ENCODE measurements at places on chromosomes 3 and 15. TPM values are rescaled to one million over a fixed set of nuclear protein-coding genes. Genes with fewer than 3 reads are reported as not detected.

- DNase-seq: no peak
Measured at GRCh38 chr3:151275091-151275490, 3.3 kb downstream of the P2RY14 start.

GRCh38 chr15:36925653-36926426 is 174.5 kb downstream of the MEIS2 start:
- DNase-seq: no peak

DNA sequence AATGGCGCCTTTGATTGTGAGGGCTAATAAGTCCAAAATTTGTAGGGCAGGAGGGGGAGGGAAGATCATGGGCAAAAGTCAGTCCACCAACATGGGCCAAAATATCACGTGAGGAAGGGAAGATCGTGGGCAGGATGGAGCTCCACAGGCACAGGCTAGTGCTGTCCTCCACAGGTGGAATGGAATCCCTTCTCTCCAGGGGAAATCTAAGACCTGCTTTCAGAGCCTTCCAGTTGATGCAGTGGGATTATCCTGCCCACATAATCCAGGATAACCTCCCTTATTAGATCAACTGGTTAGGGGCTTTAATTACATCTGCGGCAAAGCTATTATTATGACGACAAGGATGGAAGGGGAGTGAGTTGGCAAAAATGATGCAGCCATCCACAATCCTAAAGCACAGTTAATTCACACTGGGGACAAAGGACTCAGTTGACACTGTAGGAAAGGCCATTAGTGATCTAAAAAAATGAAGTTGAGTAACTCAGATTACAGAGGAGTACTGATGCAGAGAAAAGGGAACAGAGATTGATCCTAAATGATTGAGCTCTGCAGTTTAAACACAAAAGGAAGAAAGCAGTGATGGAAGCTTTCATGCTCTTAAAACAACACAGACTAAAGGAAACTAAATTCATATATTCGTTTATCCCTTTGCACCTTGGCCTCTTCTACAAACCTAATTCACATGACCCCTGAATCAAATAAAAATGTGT is 159.8 kb downstream of the AKAP13 start:
- no peak for DNase-seq

DNA sequence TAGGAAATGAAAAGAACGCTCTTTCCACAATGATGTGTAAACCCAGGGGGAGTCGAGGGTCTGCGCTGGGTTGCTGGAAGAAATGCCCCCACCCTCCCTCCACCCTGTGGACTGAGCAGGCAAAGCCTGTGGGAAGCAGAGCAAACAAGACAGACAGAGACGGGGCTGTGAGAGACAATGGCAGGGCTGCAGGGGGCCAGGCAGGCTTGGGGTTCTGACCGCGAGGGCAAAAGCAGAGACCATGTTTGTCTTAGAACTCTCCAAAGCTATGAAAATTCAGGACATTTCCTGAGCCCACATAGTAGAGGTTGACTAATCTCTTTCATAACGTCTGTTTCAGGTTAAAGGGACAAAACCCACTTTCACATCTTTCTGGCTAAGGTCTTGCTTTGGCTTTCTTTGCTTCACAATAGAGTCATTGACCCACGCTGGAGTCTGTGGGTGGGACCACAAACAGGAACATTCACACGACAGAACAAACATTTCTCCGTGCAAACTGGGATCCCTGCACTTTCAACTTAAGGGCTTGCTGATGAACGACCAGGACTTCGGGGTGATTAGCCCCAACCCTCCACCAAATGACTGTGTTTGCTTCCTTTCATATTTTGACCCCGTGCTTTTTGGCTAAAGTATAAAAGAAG is 156.0 kb upstream of the TPM1 start:
- no peak for DNase-seq

GRCh38 chr3:36095238-36095637 is 285.1 kb upstream of the STAC start:
- no peak for DNase-seq

GRCh38 chr15:73908030-73908821 is 18.0 kb upstream of the LOXL1 start:
- peak; percentile 95 for DNase-seq

- no peak for DNase-seq
Measured at GRCh38 chr3:109045271-109046040, 72.5 kb downstream of the MORC1 start.

- DNase-seq: no peak
Measured at GRCh38 chr15:33160581-33161165, 33.8 kb downstream of the FMN1 start.

DNA sequence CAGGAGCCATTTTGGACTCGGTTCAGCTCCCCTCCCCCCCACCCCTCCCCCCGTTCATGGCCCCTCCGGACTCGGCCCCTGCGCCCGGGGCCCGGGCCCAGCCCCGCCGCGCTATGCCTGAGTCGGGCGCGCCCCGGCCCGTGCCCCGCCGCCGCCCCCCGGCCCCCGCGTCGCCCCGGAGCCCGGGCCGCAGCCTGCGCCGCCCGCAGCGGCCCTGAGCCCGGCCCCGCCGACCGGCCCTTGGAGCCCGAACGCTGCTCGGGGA is 155 bp downstream of the ACVR2B start:
- no peak for DNase-seq

GRCh38 chr3:70728311-70728710 is 415.9 kb upstream of the MDFIC2 start:
- DNase-seq: no peak

DNA sequence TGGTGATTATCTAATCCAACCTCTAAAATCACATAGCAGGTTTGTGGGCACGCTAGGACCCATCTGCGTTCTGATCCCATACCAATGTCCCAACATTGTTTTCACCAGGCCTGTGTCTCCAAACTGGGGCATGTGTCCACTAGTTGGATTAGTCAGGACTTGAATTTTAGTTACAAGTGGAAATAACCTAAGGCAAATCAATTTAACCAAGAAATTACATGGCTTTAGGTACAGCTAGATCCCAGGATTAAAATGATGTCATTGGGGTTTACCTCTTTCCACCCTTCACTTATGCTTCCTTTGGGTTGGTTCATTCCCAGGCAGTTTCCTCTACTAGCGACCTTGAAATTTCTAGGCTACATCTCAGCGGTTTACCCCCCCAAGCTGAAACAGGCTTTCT is 47.2 kb upstream of the PXYLP1 start:
- DNase-seq: no peak

GRCh38 chr15:64837502-64837901 is 4.2 kb upstream of the PLEKHO2 start:
- DNase-seq: no peak

DNA sequence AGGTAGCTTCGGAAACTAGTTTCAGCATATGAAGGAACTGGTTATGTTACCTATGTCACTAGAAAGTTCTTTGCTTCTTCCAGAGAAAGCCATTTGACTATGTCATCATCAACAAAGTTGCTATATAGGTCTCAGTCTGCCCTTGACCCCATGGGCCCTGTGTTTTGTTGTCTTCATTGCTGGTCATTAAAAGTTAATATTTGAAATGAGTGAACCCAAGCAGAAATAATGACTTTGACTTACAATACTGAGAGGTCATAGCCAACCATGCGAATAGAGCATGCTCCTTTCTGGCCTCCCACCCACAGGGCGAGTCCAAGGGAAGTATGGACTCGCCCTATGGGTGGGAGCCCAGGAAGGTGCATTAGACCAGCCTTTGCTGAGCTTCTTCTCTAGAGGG is 40.9 kb downstream of the APH1B start:
- DNase-seq: no peak

DNA sequence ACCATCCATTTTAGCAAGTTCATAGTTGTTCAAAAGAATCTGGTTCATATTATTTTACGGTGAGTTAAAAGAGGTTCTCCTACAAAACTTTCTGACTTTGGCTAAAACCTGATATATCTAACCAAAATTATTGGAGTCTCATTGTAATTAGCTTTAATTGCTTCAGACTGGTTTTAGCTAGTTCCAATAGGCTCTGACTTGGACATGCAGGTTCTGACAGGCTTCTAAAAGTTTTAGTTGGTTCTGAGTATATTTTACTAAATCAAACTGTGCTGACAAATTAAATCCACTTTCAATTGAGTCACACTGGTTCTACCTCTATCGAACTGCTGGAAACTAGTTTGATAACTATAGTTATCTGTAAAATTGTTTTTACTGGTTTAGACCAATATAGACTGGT is 42.1 kb upstream of the RSL24D1 start:
- no peak for DNase-seq

- DNase-seq: peak; percentile 14
Measured at GRCh38 chr3:184378651-184379357, 797 bp upstream of the THPO start.

DNA sequence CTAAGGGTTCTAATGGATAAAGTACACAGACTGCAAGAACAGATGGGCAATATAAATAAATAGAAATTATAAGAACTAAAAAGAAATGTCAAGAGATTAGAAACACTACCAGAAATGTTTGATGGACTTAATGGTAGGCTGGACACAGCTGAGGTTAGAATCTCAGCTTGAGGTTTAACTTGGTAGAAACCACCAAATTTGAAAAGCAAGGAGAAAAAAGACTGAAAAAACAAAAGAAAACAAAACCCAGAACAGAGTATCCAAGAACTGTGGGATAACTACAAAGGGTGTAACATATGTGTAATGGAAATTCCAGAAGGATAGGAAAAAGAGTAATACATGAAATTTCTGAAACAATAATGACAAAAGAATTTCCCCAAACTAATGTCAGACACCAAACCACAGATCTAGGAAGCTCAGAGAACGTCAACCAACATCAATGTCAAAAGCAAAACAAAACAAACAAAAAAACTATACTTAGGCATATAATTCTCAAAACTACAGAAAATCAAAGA is 35.0 kb downstream of the RFX7 start:
- DNase-seq: no peak

GRCh38 chr15:88454236-88454635 is 13.0 kb downstream of the MRPL46 start:
- DNase-seq: no peak

GRCh38 chr3:132016061-132017041 is 18.5 kb downstream of the CPNE4 start:
- no peak for DNase-seq

DNA sequence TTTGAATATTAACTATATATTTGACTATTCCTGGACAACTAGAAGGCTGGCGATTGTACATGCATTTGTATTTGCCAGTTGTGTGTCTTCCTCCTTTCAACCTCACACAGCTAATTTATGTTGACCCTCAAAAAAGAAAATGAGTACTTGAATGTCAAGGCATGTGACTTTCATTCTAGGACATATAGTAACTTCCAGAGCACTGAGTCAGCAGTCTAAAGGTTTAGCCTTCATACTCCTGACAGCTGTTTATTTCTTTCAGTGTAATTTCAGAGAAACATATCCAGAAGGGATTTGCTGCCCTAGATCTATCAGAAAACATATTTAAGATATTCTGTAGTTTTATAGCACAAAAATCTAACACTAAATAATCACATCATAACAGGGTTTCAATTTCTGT is 74.6 kb upstream of the GOLGA8J start:
- DNase-seq: no peak

DNA sequence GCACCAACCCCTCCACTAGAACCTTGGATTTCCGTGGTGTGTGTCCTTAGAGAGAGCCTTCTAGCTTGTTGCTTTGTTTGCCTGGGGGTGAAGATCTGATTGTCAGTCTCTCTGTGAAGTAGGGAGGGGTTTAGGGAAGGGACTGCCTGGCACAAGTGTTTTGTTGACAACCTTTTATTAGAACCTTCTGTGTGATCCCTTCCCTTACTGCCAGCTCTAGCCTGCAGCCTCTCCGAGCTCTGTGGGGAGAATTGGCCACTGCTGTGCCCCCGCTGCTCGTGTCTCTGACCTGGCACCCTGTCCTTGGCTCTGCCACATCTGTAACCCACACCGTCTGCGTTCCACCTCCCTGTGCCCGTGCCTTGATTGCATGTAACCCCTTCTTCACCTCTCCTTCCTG is 30.9 kb upstream of the PCSK6 start:
- DNase-seq: no peak

- DNase-seq: no peak
Measured at GRCh38 chr3:30474371-30474770, 132.0 kb upstream of the TGFBR2 start.

DNA sequence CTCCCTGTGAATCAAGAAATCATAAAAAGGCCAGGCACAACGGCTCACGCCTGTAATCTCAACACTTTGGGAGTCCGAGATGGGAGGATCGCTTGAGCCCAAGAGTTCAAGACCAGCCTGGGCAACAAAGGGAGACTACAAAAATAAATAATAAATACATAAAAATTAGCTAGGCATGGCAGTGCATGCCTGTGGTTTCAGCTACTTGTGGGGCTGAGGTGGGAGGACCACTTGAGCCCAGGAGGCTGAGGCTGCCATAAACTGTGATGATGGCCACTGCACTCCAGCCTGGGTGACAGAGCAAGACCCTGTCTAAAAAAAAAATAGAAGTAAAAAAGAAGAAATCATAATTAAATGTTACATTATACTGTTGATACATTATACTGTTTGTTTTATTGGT is 28.0 kb upstream of the DCUN1D1 start:
- no peak for DNase-seq

The ZNF662 gene
- total RNA-seq: 9.8 TPM

The LMLN gene
- total RNA-seq: 6.5 TPM

The GUCA1C gene
- not detected for total RNA-seq

The OIP5 gene
- total RNA-seq: 0.56 TPM
